ENCODE measurements at places on chromosomes 11 and 22.

DNA sequence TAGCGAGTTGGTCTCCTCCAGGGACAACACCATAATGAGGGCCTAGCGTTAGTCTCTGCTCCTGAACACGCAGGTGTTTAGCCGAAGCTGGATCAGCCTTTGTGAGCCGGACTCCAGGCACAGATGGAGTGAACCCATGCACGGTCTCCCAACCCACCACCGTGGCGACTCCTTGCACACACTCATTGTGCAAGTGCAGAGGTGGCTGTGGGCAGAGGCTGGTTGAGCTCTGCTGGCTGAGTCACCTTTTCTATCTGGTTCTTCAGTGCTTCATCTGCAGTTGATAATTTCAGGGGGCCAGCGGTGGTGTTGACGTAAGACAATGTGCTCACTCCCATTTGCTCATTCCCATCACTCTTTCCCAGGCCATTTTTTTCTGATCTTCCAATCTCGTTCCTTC, 72.1 kb upstream of the SLC22A12 start:
- no peak for DNase-seq
- no peaks in the 10 kb centered on the region for H3K36me3 ChIP-seq
- H3K27ac ChIP-seq, result no peak overlapping the region

GRCh38 chr11:62922653-62923431, 1.7 kb upstream of the CHRM1 start:
- peak overlapping the region; percentile 54 for H3K4me3 ChIP-seq
- DNase-seq, result no peak
- no peaks in the 10 kb centered on the region for H3K36me3 ChIP-seq
- no peak overlapping the region for H3K27ac ChIP-seq
- H3K27me3 ChIP-seq, result peaks cover 79% of the 10 kb centered on the region

- no peak overlapping the region for H3K4me3 ChIP-seq
- no peak for DNase-seq
- H3K4me1 ChIP-seq, result peaks cover 95% of the 10 kb centered on the region
- no peaks in the 10 kb centered on the region for H3K36me3 ChIP-seq
- H3K27me3 ChIP-seq, result peaks cover 11% of the 10 kb centered on the region
- peak overlapping the region; percentile 89 for H3K27ac ChIP-seq
Observed at GRCh38 chr22:39469681-39470450, 13.1 kb downstream of the MGAT3 start.

DNA sequence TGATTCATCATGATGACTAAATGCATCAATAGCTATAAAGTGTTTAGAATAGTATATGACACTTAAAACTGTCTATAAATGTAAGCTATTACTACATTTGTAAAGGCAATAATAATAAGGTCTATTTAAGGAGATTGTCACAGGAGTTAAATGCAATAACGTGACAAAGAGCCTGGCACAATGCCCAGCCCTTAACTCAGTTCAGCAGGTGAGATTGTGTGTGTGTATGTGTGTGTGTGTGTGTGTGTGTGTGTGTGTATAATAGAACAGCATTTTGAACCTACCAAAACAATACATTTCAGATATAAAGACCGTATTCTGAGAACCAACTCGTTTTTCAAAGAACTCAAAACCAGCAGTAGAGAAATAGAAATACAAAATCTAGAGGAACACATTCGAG, 177.5 kb downstream of the MYO18B start:
- H3K27ac ChIP-seq, result no peak overlapping the region
- no peaks in the 10 kb centered on the region for H3K4me1 ChIP-seq
- peaks cover 27% of the 10 kb centered on the region for H3K36me3 ChIP-seq
- peaks cover 29% of the 10 kb centered on the region for H3K27me3 ChIP-seq

DNA sequence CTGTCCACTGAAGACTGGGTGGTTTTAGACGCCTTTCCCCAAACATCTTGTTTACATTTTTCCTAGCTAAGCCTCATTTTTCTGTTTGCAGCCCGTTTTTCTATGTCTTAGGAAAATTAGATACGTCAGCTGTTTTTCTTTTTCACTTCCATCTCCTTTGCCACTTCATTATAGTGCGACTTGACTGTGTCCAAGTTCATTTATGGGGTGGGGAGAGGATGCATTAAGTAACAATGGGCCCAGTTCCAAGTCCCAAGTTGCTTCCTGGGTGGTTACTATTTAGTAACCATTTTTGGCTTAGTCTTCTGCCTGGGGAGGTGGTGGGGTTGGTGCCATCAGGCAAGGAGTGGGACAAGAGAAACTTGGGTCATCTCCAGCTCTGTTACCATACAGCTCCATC, 83.0 kb downstream of the TRAF6 start:
- H3K36me3 ChIP-seq, result no peaks in the 10 kb centered on the region
- no peak overlapping the region for H3K4me3 ChIP-seq

GRCh38 chr11:118071416-118072030, 5.4 kb upstream of the TMPRSS4 start:
- H3K36me3 ChIP-seq, result no peaks in the 10 kb centered on the region
- DNase-seq, result no peak
- no peaks in the 10 kb centered on the region for H3K4me1 ChIP-seq
- no peak overlapping the region for H3K4me3 ChIP-seq
- no peaks in the 10 kb centered on the region for H3K27me3 ChIP-seq
- no peak overlapping the region for H3K27ac ChIP-seq

DNA sequence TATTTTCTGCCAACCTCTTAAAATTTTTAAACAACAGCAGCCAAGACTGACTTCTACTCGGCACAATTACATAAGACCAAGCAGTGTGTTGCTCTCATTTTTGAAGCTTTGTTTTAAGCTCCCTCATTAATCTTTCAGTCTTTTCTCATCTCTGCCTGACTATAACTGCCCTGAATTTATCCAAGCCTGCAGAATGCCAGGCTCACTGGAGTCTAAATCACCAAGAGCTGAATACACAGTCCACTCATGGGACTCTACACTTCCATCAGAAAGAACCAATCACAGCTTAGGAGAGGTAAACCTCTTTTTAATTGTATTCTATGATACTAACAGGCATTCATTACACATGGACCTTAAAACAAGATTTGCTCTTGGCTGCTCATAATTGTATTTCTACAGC, 178.7 kb downstream of the CADM1 start:
- peaks cover 7% of the 10 kb centered on the region for H3K4me1 ChIP-seq
- H3K4me3 ChIP-seq, result no peak overlapping the region
- DNase-seq, result no peak
- peaks cover 5% of the 10 kb centered on the region for H3K36me3 ChIP-seq
- no peaks in the 10 kb centered on the region for H3K27me3 ChIP-seq

GRCh38 chr11:87359401-87359800, 321.7 kb downstream of the TMEM135 start:
- H3K36me3 ChIP-seq, result no peaks in the 10 kb centered on the region
- H3K27ac ChIP-seq, result no peak overlapping the region
- no peaks in the 10 kb centered on the region for H3K27me3 ChIP-seq
- peaks cover 20% of the 10 kb centered on the region for H3K4me1 ChIP-seq

DNA sequence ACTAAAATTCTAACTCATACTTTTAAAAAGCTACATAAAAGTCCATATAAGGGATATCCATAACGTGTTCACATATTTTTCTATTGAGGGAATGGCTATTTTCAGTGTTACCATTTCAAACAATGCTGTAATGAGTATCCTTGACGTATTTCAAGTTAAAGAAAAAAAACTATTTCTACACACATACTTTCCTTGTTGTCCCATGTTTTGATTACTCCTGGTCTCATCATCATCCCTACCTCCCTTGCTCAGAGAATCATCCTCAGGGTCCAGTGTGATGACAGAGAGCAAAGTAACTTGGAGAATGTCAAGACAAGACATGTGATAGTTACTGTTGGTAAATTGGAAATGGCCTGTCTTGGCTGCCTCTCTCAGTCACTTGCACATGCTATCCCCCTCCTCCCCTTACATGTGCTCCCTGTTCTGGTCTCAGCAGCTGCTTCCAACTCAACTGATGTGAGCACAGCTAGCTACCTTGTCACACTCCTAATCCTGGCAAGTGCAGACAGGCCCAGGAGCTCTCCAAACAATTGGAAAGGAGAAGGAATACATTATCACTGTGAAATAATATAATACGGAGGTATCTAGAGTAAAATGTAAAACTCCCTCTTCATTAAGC, 21.8 kb downstream of the NUMA1 start:
- H3K27me3 ChIP-seq, result no peaks in the 10 kb centered on the region
- no peak for DNase-seq
- no peak overlapping the region for H3K4me3 ChIP-seq
- H3K4me1 ChIP-seq, result peaks cover 10% of the 10 kb centered on the region
- H3K27ac ChIP-seq, result no peak overlapping the region

DNA sequence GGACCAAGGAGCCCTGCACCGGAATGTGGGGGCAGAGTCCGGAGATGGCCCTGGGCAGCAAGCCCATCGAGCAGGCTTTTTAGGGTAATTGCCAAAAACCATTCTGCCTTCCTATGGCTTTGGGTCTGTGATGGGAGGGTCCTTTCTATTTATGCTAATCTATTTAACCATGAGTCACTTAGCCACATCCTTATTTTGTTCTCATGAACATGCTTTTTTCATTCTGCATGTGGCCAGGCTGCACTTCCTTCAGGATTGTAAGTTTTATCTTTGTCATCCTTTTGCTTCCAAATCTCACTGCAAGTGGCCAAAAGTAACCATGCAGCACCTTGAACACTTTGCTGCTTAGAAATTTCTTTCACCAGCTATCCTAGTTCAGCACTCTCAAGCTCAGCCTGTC, 88.3 kb downstream of the EFCAB6 start:
- no peak for DNase-seq
- peaks cover 12% of the 10 kb centered on the region for H3K4me1 ChIP-seq
- H3K4me3 ChIP-seq, result no peak overlapping the region
- no peak overlapping the region for H3K27ac ChIP-seq
- H3K36me3 ChIP-seq, result no peaks in the 10 kb centered on the region
- no peaks in the 10 kb centered on the region for H3K27me3 ChIP-seq

GRCh38 chr11:44831605-44832394, 105.0 kb downstream of the TSPAN18 start:
- no peak overlapping the region for H3K27ac ChIP-seq
- no peaks in the 10 kb centered on the region for H3K36me3 ChIP-seq
- H3K4me1 ChIP-seq, result peaks cover 58% of the 10 kb centered on the region
- no peak for DNase-seq

- H3K4me1 ChIP-seq, result peaks cover 2% of the 10 kb centered on the region
- no peak overlapping the region for H3K27ac ChIP-seq
- no peak overlapping the region for H3K4me3 ChIP-seq
- H3K27me3 ChIP-seq, result no peaks in the 10 kb centered on the region
Observed at GRCh38 chr11:127656116-127656836, 655.7 kb upstream of the KIRREL3 start.

DNA sequence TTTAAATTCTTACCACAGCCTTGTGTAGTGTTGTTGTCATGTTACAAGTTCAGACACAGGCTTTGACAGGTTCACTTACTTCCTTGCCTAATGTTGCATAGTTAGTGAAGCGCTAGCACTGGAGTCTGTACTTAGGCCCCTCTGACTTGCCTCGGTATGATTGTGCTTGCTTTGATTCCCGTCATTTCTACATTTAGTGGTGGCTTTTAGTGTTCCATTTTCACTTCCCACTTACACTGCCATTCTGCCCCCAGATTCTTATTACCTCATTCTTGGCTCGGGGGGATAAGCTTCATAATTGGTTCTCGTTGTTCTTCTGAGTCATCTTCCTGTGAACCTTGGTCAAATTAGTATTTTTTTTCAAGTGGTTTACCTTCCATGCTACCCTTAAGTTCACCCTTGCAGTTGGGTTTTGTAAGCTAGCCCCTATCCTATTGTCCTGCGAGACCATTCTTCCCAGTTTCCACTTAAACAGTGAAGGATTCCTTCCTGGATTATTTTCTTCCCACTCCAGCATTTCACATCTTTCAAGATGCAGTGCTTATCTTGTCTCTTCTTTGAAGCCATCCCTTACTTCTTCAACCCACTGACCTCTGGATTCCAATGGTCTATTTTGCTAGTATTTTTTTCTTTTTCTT, 68.7 kb downstream of the DDX10 start:
- H3K27me3 ChIP-seq, result no peaks in the 10 kb centered on the region
- no peak overlapping the region for H3K27ac ChIP-seq
- H3K36me3 ChIP-seq, result no peaks in the 10 kb centered on the region
- DNase-seq, result no peak
- H3K4me1 ChIP-seq, result peaks cover 19% of the 10 kb centered on the region

DNA sequence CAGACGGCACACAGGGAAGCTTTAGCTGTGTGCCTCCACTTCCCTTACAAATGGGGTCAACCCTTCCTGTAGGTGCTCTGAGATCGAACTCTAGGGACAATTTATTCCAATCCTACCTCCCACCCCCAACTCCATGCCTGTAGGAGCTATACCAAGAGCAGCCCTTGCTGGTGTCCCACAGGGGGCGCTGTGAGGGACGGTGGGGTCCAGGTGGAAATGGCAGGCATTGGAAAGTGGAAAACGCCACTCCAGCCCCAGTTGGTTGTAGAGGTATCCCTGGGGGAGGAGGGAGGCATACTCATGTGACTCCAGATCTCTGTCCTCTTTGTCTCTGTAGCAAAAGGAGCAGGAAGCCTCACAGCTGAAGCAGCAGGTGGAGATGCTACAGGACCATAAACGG, 161.3 kb downstream of the MYO18B start:
- no peak overlapping the region for H3K27ac ChIP-seq
- no peak overlapping the region for H3K4me3 ChIP-seq
- peaks cover 5% of the 10 kb centered on the region for H3K4me1 ChIP-seq
- DNase-seq, result no peak
- peaks cover 37% of the 10 kb centered on the region for H3K36me3 ChIP-seq
- H3K27me3 ChIP-seq, result peaks cover 8% of the 10 kb centered on the region

GRCh38 chr11:120215634-120216033, 4.8 kb downstream of the OAF start:
- peaks cover 7% of the 10 kb centered on the region for H3K27me3 ChIP-seq
- H3K4me3 ChIP-seq, result peak overlapping the region; percentile 78
- no peaks in the 10 kb centered on the region for H3K36me3 ChIP-seq
- peak overlapping the region; percentile 88 for H3K27ac ChIP-seq

DNA sequence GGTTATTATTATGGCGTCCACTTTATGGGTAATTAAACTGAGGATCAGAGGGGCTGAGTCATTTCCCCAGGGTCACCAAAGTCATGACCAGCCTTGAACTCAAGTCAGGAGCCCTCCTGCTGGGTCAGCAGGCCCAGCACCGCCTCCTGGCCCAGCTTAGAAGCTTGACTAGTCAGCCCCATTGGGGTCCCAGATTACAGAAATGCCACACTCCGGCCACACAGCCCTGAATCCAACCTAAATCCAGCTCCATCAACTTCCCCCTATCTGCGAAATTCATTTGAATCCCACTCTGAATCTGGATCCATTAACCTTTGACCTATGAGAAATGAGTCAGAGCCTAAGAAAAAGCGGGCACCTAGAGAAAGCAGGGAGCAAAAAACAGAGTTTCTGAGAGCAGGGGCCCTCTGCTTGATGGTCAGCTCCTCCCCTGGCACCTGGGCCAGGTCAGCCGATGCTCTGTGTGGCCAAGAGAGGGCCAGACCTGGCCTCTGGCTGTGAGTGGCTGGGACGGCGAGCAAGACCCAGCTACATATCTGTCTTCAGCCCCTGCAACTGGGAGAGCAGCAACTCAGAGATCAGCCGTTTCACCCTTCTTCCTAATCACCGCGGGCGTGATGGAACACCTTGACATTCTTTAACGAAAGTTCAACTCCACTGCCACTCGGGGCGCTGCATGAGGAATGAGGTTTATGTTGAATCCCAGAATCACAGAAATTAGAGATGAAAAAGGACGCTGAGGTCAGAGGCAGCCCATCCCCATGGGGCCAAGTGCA, 196.1 kb downstream of the TRIM29 start:
- peaks cover 13% of the 10 kb centered on the region for H3K4me1 ChIP-seq
- peaks cover 20% of the 10 kb centered on the region for H3K27me3 ChIP-seq
- no peak overlapping the region for H3K4me3 ChIP-seq
- DNase-seq, result no peak
- no peaks in the 10 kb centered on the region for H3K36me3 ChIP-seq
- H3K27ac ChIP-seq, result no peak overlapping the region

- H3K4me1 ChIP-seq, result peaks cover 5% of the 10 kb centered on the region
- H3K27ac ChIP-seq, result no peak overlapping the region
- no peaks in the 10 kb centered on the region for H3K27me3 ChIP-seq
- no peaks in the 10 kb centered on the region for H3K36me3 ChIP-seq
Observed at GRCh38 chr11:128133501-128133900, 453.9 kb downstream of the ETS1 start.

Data from left ventricle myocardium inferior (tissue), 1 donor.